ENCODE measurements at places on chromosomes 2 and 18. TPM values are rescaled to one million over a fixed set of nuclear protein-coding genes. Genes with fewer than 3 reads are reported as not detected.

- no peaks in the 10 kb centered on the region for H3K27me3 ChIP-seq
- H3K4me3 ChIP-seq = no peak overlapping the region
- H3K36me3 ChIP-seq = no peaks in the 10 kb centered on the region
Measured at GRCh38 chr18:80244167-80244566, 3.1 kb downstream of the PARD6G start.

DNA sequence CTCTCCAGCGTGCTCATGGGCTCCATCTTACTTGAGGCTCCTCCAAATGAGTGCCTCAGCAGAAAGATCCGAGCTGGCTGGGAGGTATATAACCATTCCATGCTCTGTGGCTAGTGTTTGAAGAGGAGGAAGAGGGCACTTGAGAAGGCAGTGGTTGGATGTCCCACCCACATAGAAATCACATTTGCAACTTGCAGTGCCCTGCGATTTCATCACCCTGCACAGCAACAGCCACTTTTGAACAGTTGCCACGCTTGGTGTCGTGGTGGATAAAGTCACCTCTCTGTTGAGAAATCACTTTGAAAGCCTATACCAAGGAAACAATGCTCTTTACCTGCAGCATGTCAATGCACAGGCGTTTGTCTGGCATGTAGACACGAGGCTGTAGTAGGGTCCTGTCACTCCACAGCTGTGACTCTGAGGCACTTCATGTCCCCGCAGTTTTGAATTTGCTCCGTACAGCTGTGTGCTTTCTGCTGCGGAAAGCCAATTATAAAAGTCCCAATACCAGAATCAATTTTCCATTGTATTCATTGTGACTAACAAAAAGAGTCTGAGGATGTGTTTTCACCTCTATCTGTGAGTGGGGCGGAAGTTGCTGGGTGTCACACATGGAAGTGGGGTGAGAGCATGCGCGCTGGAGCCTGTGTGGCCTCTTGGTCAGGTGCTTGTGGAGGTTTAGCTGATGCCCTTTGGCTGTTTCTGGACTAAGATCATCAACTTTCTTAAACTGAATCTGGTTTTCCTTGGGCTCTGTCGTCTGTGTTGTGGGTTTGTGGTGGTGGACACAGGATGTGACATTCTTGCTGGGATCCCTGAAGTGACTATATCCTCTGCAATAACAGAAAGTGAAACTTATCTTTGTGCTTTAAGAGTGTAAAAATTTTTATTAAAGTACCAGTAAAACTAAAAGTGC, 2.8 kb downstream of the CNDP2 start:
- peaks cover 10% of the 10 kb centered on the region for H3K36me3 ChIP-seq
- DNase-seq = no peak
- no peak overlapping the region for H3K4me3 ChIP-seq

The IL1RL2 gene
- not detected for total RNA-seq

- H3K27me3 ChIP-seq = no peaks in the 10 kb centered on the region
- no peak overlapping the region for H3K27ac ChIP-seq
- no peak for DNase-seq
- H3K4me1 ChIP-seq = no peaks in the 10 kb centered on the region
- no peak overlapping the region for H3K4me3 ChIP-seq
- no peaks in the 10 kb centered on the region for H3K36me3 ChIP-seq
Measured at GRCh38 chr18:23943903-23944624, 70.5 kb upstream of the TTC39C start.

GRCh38 chr2:45941531-45942236, 290.2 kb downstream of the PRKCE start:
- no peak overlapping the region for H3K4me3 ChIP-seq
- no peak for DNase-seq
- H3K4me1 ChIP-seq = peaks cover 14% of the 10 kb centered on the region
- no peaks in the 10 kb centered on the region for H3K27me3 ChIP-seq

DNA sequence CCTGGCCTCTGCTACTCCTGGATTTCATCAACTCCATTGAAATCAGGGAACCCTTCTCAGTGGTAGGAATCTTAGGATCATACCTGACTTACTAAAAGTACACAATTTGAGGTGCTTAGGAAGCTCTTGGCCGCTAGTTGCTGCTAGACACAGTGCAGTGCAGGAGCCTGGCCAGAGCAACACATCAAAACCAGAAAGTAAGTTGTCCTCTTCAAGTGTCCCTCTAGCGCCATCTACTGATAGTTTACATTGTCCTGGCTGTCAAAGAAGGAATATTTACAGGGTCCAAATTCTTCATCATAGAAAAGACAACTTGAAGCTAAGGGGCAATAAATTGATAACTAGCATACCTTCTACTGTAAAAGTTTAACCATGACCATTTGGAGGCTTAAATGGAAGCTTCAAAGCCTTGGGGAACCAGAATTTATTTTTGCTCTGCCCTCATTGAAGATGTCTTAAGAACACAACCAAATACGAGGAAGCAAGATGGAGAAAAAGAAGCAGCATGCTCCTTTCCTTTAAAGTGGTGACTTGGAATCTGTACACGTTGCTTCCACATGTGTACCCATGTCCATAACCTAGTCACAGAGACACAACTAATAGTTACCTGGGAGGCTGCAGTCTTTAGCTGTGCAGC, 889.1 kb upstream of the GCFC2 start:
- no peak overlapping the region for H3K27ac ChIP-seq
- DNase-seq = peak; percentile 93
- H3K27me3 ChIP-seq = no peaks in the 10 kb centered on the region
- H3K4me3 ChIP-seq = no peak overlapping the region
- no peaks in the 10 kb centered on the region for H3K4me1 ChIP-seq
- no peaks in the 10 kb centered on the region for H3K36me3 ChIP-seq

- H3K4me3 ChIP-seq = no peak overlapping the region
- H3K27ac ChIP-seq = no peak overlapping the region
- H3K27me3 ChIP-seq = no peaks in the 10 kb centered on the region
- no peak for DNase-seq
- H3K36me3 ChIP-seq = no peaks in the 10 kb centered on the region
- H3K4me1 ChIP-seq = no peaks in the 10 kb centered on the region
Measured at GRCh38 chr2:193482557-193482956, 1287.8 kb upstream of the TMEFF2 start.

The APCDD1 gene
- 2.1 TPM for total RNA-seq

DNA sequence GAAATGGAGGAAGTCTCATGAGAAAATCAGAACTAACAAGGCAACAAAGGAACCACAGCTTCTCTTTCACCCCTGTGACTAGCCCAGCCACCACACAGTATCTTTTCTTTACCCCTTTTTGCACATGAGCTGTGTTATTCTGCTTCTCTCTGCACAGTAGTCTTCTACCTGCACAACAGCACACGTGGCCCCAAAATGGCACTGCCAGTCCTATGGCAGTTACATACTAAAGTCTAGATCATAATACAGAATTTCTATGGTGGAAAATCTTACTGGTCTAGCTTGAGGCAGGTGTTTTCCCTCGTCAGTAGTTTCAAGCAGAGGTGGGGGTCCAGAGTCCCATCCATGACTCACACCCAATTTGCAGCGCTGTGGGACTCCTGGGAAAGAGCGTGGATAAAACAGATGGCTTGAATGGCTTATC, 177.7 kb downstream of the DIS3L2 start:
- H3K27ac ChIP-seq = no peak overlapping the region
- no peak overlapping the region for H3K4me3 ChIP-seq
- H3K36me3 ChIP-seq = no peaks in the 10 kb centered on the region
- no peaks in the 10 kb centered on the region for H3K27me3 ChIP-seq
- peaks cover 14% of the 10 kb centered on the region for H3K4me1 ChIP-seq
- no peak for DNase-seq

GRCh38 chr2:8315531-8316165, 366.2 kb upstream of the ID2 start:
- no peak for DNase-seq
- H3K27me3 ChIP-seq = no peaks in the 10 kb centered on the region

GRCh38 chr18:58021504-58021903, 22.5 kb upstream of the NEDD4L start:
- no peak overlapping the region for H3K4me3 ChIP-seq
- no peaks in the 10 kb centered on the region for H3K36me3 ChIP-seq
- DNase-seq = no peak
- H3K4me1 ChIP-seq = peaks cover 95% of the 10 kb centered on the region
- no peaks in the 10 kb centered on the region for H3K27me3 ChIP-seq

DNA sequence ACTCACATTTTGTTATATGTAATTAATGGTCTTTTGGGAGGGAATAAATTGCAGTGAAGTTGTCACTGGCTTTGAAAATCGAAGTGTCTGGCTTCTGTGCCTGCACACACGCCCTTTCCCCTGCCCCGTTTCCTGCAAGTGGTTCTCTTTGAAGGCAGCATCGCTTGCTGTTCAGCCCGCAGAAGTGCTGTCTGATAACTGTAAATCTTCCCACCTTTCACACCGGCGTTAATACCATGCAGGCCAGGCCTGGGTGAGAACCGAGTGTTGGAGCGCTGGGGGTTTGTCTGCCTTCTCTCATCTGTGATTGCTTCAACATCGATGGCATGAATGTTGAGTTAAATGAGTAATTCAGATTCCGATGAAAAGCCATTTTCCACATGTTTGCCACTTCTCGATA, 37.9 kb upstream of the RPL31 start:
- DNase-seq = no peak
- H3K4me3 ChIP-seq = no peak overlapping the region
- H3K4me1 ChIP-seq = no peaks in the 10 kb centered on the region
- peaks cover 22% of the 10 kb centered on the region for H3K36me3 ChIP-seq

DNA sequence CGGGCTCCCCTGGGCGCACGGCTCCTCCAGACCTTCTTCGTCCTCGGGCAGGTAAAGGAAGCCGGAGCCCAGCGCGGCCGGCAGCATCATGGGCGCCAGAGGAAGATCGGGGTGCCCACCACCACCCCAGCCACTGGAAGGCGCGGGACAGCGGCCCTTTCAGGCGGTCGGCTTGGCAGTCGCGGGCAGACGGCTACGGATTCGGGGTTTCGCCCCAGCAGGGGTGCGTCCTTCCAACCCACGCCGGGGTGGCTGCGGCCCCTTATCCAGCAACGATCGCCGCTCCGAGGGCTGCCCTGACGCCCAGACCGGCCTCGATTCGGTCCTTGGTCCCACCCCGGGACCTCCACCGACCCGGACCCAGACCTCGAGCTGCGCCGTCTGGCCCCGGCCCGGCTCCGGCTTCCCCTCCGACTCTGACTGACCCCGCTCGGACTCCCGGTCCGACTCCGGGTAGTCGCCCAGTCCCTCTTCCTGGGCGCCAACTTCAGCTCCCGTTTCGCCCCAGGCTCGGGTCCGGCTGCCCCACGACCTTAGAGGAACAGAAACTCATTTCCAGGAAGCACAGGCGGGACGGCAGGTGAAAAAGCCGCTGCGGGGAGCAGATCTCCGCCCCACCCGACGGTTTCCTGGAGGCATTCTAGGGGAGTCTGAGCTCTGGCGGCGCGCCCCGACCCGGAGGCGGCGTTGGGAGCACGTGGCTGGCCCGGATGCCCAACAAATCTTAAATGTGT, 30.2 kb upstream of the SSB start:
- no peak overlapping the region for H3K27ac ChIP-seq
- H3K4me1 ChIP-seq = peaks cover 37% of the 10 kb centered on the region
- no peaks in the 10 kb centered on the region for H3K36me3 ChIP-seq
- H3K4me3 ChIP-seq = no peak overlapping the region
- H3K27me3 ChIP-seq = no peaks in the 10 kb centered on the region

DNA sequence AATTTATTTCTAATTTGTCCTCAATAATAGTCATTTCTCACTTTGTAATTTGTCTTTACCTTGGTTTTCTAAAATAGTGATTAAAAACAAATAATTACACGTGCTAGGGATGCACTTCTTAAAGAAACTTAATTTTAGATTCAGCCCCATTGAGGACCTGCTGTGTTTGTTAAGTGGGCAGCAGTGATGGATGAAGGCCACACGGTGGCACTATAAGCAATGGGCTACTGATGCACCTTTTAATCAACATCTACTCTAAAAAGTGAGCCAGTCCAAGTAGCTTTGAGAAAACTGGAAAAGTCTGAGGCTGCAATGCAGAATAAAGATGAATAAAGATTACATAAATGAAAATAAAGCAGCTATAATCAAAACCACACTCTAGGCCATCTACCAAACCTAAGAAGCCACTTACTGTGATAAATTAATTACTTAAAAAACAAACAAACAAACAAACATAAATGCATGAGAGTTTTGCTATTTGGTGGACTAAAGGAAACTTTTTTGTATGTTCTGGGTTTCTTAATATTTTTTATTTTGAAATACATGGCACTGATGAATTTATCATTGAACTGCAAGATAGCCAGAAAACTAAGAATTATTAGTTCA, 89.3 kb downstream of the PDE11A start:
- no peak overlapping the region for H3K27ac ChIP-seq
- H3K4me3 ChIP-seq = no peak overlapping the region
- H3K27me3 ChIP-seq = no peaks in the 10 kb centered on the region
- no peaks in the 10 kb centered on the region for H3K4me1 ChIP-seq

- H3K27ac ChIP-seq = no peak overlapping the region
- peaks cover 12% of the 10 kb centered on the region for H3K4me1 ChIP-seq
- no peaks in the 10 kb centered on the region for H3K36me3 ChIP-seq
- no peak overlapping the region for H3K4me3 ChIP-seq
- H3K27me3 ChIP-seq = no peaks in the 10 kb centered on the region
Measured at GRCh38 chr2:17355608-17356329, 162.5 kb downstream of the RAD51AP2 start.
